ENCODE measurements at places on chromosomes 3 and 15.
A peak's percentile ranks its signal among the peaks of the same experiment; 100 is the strongest.

- DNase-seq, result no peak
Observed at GRCh38 chr3:118675305-118675704, 359.3 kb downstream of the IGSF11 start.

- DNase-seq, result no peak
Observed at GRCh38 chr3:195058336-195059005, 212.5 kb downstream of the XXYLT1 start.

DNA sequence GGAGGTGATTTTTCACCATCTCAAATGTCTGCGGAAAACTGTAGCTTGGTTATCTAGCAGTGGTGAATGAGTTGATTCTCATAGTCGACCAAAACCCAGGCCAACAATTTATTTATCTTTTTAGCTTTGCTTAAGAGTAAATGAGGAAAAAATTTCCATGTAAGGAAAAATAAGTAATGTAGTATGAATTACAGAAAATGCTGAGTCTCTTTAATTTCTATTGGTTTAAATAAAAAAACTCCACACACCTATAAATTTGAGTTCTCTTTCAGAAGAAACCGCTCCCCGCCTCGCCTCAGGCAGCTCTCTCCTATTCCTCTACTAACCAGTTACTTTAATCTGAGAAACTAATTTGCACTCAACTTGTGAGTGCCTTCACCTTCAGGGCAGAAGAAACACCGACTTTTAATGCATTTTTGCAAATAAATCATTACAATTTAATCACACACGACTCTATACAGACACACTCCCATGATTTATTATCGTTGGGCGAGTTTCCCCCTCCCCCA, 540 bp upstream of the RSRC1 start:
- DNase-seq, result no peak

DNA sequence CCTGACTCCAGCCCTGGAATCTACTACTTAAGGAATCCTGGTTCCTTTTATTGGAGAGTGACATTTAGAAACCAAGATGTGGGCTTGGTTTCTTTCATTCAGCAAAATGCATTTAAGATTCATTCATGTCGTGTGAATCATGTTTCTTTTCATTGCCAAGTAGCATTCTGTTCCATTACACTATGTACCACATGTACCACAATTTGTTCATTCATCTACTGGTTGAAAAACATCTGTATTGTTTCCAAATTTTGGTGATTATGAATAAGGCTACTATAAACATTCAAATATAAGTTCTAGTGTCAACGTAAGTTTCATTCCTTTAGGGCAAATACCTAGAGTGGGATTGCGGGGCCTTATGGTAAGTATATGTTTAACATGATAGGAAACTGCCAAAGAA, 264.2 kb downstream of the VPS13C start:
- no peak for DNase-seq

- DNase-seq, result no peak
Observed at GRCh38 chr3:129593595-129594339, 12.7 kb downstream of the PLXND1 start.

DNA sequence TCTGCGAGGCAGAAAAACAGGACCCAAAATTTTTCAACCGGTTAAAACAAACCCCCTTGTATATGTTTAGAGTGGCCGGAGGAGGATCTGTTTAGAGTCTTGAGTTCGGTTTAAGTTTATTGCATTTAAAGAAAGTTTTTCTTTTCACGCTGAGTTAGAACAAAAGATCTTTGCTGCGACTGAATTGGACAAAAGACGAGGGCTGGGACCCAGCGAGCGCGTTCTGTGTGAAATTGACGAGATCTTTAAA, 9.8 kb downstream of the NR2F2 start:
- no peak for DNase-seq

GRCh38 chr3:40971191-40972168, 227.8 kb upstream of the CTNNB1 start:
- DNase-seq, result peak; percentile 97

- DNase-seq, result peak; percentile 68
Observed at GRCh38 chr3:179526989-179527391, 35.7 kb upstream of the ACTL6A start.

DNA sequence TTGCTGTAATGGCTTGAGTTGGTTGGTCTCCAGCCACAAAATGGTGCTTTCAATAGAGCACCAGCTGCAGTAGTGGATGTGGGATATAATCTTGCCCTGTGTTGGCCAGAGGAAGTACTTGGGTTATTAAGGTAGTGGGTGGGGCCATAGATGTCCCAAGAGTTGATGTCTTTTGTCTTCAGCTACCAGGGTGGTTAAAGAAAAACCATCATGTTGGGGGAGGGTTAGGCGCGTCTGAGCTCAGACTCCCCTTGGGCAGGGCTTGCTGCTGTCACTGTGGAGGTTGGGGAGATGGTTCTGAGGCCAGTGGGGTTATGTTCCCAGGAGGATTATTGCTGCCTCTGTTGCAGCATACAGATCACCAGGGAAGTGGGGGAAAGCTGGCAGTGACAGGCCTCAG, 46.9 kb upstream of the GADL1 start:
- DNase-seq, result no peak

DNA sequence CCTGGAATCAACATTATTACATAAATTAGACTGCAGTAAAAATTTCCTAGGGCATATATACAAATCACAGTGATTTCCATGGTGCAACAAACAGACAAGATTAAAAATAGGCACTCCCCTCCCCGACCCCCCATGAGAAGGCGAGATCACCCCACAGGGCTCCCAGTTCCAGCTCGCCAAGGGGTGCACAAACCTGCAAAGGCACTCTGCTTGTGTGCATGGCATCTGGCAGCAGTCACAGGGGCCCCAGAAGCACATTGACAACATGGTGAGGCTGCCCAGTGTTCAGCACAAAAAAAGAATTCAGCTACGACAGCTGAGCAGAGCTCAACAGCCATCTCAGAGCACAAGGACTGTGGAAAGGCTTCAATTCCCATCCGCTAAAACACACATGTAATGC, 19.2 kb upstream of the CERS3 start:
- no peak for DNase-seq

- DNase-seq, result no peak
Observed at GRCh38 chr3:56983427-56983826, 77.0 kb upstream of the SPATA12 start.

- peak; percentile 92 for DNase-seq
Observed at GRCh38 chr3:55491296-55491816, 4.2 kb upstream of the WNT5A start.

- no peak for DNase-seq
Observed at GRCh38 chr3:126372413-126373145, 15.4 kb upstream of the KLF15 start.

GRCh38 chr15:89395996-89396395, 61.4 kb upstream of the POLG start:
- DNase-seq, result peak; percentile 32

GRCh38 chr3:55166576-55167555, 239.0 kb upstream of the LRTM1 start:
- peak; percentile 72 for DNase-seq

DNA sequence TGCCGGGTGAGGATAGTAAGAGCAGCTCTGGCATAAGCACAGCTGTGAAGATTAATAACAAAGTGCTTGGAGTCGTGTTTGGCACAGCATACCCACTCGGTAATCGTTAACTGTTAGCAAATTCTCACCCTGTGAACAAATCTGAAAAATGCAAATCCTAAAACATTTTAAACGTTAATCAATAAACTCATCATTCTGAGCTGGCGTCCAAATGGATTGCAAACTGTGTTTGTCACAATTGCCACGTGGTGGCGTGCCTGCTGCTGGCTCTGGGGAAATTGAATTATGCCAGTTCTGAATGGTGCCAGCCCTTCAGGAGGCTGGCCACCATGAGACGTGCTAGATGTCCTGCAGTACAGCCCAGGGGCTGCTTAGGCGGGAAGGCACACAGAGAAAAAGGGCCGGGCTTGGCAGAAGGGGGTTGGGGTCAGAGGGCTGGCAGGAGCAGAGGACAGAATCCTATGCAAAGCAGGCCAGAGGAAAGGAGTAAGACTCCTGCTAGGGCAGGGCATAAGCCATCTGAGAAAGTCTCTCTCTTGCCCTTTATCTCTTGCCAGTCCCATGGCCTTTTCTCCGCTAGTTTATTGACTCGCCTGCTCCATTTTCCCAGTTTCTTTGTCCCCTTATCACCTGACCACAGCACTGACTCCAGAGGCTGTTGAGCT, 22.1 kb upstream of the POLG start:
- peak; percentile 35 for DNase-seq

- peak; percentile 92 for DNase-seq
Observed at GRCh38 chr15:76206325-76206976, 104.8 kb downstream of the ETFA start.

DNA sequence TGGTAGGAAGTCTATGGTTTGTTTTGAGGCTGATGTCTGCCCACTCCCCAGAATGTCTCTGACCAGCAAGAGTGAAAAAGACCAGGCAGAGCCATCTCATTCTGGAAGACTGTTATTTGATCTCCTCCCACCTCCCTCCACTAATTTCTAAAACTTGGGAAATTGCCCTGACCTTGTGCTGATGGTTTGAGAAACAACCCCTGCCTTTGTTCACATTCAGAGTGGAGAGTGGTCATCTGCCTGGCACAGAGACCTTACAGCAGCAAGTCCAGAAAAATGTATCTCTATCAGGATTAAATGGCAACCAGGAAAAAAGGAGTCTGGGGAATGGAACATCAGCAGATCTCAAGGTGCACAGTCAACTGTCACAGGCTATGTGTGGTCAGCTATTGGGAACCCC, 25.7 kb downstream of the SPATA12 start:
- DNase-seq, result no peak

DNA sequence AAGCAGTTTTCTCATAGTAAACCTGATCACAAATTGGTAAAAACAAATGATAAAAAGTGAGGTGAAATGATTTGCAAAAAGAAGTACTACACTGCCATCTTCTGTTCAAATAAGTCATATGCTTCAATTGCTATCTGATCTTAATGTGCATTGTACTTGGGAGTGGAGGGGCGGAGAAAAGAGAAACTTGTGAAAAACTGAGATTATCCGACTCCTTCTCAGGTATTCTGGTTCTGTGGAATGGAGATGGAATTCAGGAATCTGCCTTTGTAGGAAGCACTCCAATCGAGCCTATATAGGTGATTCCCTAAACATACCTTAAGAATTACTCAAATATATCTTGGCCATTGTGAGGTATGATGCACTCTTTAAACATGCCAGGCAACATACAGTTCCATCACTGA, 180.6 kb downstream of the CHL1 start:
- peak; percentile 4 for DNase-seq

DNA sequence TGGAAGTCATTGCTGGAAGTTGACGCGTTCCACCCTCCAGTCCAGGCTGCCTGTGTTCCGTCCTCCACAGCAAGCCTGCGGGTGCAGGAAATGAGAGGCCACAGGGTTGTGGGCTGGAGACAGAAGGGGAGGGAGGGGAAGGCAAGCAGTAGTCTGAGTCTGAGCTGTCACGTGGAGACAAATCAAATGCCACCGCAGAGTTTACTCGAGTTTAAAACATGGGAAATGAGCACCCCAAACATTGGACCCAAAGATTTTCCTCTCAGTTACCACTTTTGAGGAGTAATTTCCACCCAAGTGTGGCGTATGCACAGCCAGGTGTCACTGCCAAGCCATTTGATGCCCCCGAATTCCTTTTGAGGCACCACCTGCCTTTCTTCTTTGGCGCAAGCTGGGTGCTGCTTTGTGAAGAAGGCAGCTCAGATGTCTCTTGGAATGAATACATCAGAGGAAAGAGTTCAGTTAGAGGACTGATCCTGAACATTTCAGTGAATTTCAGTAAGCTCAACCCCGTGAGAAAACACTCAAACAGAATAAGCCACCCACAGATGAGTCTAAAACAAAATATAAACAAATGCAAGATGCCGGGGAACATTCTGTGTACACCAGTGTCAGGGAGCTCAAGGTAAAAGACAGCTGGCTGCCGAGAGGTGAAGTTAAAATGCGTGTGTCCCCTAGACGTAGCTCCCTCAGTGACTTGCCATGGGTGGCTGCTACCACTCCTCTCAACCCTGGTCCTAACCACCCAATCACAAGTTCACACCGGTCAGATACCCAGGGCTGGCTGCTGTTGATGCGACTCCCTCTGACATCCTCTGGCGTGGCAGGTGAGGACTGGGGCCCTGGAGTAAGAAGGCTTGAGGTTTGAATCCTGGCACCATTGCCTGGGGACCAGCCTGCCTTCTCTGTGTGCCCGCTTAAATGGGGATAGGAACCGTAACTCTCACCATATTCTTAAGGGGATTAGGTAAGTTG, 203.8 kb downstream of the UACA start:
- peak; percentile 54 for DNase-seq

DNA sequence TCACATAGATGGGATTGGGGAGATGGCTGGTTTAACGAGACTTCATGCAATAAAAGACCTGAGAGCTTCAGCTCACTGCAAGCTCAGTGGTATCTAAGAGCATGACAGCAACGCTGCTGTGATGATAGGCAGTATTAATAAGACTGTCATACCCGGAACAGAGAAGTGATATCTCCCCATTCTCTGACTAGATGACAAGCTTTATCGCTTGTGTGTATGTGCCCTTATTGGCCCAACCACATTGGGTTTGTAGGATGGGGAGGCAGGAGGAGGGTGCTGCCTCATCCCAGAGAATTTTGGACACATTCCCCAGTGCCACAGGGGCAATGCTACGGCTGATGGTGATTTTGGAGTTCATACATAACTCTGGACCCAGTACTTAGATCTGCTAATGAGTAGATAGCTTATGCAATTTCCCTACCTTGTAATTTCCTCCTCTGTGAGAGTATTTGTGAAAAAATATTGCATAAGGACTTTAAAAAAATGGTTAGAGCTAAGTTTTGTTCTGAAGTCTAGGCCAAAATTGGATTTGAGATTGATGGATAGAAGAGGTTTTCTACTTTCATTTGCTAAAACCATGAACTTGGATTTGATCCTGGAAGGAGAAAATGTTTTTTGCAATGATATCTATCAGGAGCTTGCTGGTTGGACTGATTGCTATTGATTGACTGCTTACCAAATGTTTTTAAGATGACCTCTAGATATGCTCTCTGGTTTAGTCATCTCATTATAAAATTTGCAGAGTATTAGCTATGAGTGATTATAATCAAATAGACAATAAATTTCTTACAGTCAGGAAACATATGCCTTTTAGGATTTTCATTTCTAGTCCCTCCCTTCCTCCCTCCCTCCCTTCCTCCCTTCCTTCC, 14.0 kb upstream of the TMEM212 start:
- no peak for DNase-seq

- DNase-seq, result no peak
Observed at GRCh38 chr3:155690921-155691320, 54.0 kb downstream of the PLCH1 start.

- DNase-seq, result peak; percentile 65
Observed at GRCh38 chr3:11495948-11496557, 147.7 kb downstream of the VGLL4 start.

GRCh38 chr3:30790150-30790549, 104.3 kb downstream of the GADL1 start:
- no peak for DNase-seq

- peak; percentile 84 for DNase-seq
Observed at GRCh38 chr3:38834110-38834509, 18.1 kb upstream of the SCN10A start.

- DNase-seq, result no peak
Observed at GRCh38 chr3:125654526-125654925, 59.2 kb upstream of the OSBPL11 start.

DNA sequence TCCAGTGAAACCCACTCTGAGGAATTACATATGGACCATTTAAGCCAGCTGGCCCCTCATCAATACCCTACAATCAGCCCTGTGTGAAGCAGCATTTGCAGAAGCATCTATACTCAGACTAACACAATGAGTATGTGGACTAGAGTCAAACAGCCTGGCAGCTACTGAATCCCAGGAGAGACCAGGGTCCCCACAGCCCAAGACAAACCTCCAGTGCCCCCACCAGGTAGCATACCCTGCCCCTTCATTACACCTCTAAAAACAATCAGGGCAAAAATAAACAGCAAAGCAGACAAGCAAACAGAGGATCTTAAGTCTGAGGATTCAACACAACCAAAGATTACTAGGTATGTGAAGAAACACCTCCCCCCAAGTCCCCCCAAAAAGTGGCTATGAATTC, 157.4 kb downstream of the LEKR1 start:
- no peak for DNase-seq
